ENCODE measurements at places on chromosomes 5 and 9.

GRCh38 chr9:131517761-131518190, 13.3 kb downstream of the UCK1 start:
- no peak for DNase-seq

DNA sequence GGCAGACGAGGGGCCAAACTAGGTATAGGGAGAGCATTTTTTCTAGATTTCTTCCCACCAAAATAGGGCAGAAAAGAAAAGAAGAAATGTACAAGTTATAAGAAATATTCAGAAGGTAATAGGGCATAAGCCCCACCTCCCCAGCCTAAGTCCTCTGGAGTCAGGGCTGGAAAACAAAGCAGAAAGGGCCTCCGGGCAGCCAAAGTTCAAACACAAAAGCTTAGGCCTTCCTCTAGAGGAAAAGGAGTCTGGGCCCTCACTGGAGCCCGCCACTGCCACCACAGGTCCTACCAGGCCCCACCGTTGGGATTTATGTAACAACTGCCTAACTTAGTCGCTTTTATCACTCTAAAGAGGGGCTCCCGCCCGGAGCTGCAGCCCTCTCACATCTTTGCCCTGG, 27.6 kb downstream of the TBC1D2 start:
- no peak for DNase-seq

- no peak for DNase-seq
Measured at GRCh38 chr5:135060021-135060420, 26.0 kb upstream of the PITX1 start.

GRCh38 chr9:21252721-21253547, 13.1 kb upstream of the IFNA14 start:
- peak; percentile 64 for DNase-seq

GRCh38 chr5:93461756-93462155, 119.3 kb downstream of the NR2F1-AS1 start:
- DNase-seq = peak; percentile 52

- no peak for DNase-seq
Measured at GRCh38 chr5:83723031-83723430, 2.4 kb upstream of the HAPLN1 start.

DNA sequence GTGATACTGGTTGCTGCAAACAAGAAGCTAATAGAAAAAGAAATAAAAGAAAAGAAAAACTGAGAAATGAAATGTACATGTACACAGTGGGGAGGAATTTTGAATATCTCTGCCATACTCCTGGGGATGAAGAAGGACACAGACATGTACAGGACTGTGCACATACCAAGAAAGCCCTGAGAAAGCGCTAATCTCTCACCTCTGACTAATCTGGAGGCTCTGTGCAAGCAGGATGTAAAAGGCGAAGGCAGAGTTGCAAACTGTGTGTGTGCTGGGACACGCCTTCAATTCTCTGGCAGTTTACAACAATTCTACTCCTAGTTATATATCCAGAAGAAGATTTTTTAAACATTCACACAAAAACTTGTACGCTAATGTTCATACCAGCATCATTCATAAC, 211.4 kb downstream of the KIAA0825 start:
- DNase-seq = no peak

DNA sequence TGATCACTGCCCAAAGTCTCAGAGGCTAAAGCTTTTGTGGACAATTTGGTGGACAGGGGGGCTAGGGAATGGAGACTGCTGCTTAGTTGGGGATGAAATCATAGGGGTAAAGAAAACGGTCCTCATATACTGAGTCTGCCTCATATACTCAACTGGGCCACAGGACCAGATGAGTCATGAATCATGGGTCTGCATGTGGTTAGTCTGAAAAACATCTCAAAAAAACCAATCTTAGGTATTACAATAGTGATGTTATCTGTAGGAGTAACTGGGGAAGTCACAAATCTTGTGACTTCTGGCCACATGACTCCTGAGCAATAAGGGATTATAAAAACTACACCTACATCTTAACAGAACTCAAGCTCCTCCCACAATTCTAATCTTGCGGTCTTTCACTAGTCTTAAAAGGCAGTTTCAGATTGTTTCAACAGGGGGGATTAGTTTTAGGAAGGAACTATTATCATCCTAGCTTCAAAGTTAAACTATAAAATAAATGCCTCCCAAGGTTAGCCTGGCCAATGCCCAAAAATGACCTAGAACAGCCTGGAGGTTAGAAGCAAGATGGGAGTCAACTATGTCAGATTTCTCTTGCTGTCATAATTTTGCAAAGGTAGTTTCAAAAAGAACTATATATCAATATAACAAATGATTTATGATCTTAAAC, 17.5 kb downstream of the TMEM161B start:
- no peak for DNase-seq

DNA sequence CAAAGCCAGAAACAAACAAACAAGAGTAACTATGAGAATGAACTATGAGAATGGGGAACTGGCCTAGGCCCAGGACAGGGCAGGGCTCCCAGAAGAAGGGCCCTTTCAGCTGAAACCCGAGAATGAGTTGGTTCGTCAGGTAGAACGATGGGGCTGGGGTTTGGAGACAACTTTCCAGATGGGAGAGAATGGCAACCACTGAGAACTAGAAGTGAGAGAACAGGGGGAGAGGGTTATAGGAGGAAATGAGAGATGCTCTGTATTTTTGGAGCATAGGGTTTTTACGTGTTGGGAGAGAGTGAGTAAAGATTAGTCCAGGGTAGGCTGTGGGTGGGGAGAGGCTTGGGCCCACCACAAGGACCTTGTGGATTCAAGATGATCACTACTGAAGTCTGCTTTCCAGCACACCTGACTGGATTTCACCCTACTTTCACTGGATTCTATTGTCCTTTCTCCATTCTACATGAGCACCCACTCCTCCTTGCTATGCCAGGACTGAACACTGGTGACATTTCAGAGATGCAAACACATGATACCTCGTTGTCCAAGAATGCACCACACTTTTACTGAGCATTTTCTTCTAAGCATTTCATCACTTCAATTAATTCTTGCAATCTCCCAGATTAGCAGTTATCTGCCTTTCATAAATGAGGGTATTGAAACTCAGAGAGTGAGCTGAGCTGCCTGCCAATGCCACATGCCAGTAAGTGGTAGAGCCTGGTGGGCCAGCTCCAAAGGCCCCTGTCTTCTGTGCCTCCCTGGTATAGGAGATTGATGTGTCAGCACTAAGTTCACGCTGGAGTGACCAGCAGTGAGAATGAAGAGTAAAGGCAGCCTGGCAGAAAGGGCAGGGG, 3.2 kb upstream of the TMEM268 start:
- DNase-seq = peak; percentile 13

- peak; percentile 70 for DNase-seq
Measured at GRCh38 chr9:18542837-18543405, 69.0 kb downstream of the ADAMTSL1 start.

- DNase-seq = peak; percentile 22
Measured at GRCh38 chr5:92580814-92581213, 1000.2 kb downstream of the NR2F1-AS1 start.

- peak; percentile 86 for DNase-seq
Measured at GRCh38 chr5:67315082-67315989, 118.7 kb upstream of the CD180 start.

DNA sequence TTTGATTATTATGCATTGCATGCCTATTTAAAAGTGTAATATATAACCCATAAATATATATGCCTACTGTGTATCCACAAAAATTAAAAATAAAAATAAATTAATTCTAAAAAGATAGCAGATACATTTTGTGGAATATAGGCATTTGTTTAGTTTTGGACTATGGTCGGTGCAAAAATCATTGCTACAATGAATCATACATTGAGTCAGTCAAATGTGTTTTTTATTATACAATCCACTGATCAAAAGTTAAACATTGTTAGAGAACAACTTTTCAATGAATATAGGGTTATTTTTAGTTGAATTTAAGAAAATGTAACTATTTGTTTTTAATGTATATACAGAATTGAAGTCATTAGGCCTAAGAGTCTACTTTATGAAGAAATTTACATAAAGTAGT, 885.9 kb downstream of the EFNA5 start:
- DNase-seq = no peak

DNA sequence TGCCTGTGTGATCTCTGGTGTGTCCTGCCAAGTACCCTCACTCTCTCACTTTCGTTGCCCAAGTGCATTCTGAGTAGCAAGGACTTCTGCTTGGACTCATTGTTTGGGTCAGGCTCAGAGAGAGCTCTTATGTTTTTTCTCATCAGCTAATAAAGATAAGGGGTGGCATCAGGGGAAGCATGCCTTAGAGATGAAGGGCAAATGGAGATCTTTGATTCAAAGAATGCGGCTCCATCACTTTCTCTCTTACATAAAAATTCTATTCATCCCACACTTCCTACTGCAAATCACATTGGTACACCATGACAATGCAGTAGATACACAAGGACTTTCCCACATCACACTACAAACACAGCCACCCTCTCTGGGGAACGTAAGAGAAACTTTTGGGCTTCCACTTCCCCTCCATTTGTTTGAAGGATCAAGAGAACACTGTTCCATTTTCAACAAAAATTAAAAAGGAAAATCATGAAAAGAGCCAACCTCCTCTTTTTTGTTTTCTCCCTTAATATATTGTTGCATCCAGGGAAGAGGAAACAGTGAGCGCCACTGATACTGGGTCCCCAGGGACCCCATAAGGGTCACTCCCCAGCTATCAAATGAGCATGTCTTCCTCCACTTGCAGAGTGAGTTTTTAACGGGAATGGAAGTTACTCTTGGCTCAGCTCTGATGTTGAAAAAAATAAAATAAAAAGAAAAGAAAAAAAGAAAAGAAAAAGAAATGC, 73.0 kb downstream of the ZNF366 start:
- no peak for DNase-seq

GRCh38 chr9:93437996-93438395, 13.5 kb upstream of the FAM120A start:
- DNase-seq = no peak

DNA sequence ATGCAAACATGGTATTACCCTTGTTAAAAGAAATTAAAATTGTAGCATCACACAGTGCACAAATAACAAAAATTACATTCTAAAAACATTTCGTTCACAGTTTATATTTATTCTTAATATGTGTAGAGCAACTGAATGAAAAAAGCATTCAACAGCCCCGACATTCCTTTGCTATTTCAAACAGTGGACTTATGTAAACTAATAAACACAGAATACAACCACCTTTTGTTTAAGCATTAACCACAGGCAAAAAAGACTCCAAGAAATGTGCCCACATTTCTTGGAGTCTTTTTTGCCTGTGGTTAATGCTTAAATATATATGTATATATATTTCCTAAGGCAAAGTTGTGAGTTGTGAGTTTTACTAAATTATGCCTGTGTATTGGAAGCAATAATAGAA, 532.5 kb upstream of the DAP start:
- no peak for DNase-seq

GRCh38 chr9:22512495-22512894, 65.9 kb downstream of the DMRTA1 start:
- no peak for DNase-seq

GRCh38 chr5:2282893-2283292, 400.2 kb upstream of the IRX4 start:
- no peak for DNase-seq

DNA sequence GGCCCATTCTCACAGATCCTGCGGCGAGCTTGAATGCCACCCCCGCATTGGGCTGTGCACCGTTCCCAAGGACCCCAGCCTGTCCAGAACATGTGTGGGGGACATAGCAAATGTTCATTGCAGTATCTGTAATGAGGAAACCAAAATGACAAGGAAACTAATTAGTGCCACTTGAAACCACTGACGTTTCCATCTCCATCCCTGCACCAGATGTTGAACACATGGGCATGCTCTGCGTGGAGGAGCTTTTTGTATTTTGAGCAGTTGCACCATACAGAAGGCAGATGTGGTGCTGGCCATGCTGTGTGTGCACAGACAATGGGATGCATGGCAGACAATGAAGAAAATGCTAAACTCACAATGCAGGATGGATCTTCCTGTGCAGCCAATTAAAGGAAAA, 437.7 kb downstream of the SEMA5A start:
- peak; percentile 28 for DNase-seq

DNA sequence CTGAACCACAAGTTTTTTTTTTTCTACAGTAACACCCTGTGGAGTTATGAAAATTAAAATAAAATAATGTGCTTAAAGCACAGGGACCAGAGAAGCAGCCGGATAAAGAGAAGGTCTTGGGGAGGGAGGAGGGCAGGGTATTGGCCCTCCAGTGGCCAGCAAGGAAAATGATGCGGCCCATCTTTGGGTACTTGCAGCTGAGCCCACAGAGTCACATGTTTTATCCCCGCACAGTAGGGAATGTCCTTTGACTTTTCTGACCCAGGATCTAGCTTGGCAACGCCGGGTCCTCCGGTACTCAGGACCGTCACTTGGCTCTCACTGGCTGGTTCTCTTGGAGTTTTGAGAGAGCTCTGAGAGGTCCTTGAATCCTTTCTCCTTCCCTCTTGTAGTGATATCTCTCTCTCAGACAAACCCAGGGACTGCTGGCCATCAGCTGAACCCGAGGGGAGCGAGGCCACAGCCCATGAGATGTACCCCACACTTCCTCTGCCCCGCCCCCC, 35.3 kb upstream of the HSPA9 start:
- peak; percentile 16 for DNase-seq

GRCh38 chr5:132999246-132999645, 27.1 kb downstream of the ZCCHC10 start:
- no peak for DNase-seq

DNA sequence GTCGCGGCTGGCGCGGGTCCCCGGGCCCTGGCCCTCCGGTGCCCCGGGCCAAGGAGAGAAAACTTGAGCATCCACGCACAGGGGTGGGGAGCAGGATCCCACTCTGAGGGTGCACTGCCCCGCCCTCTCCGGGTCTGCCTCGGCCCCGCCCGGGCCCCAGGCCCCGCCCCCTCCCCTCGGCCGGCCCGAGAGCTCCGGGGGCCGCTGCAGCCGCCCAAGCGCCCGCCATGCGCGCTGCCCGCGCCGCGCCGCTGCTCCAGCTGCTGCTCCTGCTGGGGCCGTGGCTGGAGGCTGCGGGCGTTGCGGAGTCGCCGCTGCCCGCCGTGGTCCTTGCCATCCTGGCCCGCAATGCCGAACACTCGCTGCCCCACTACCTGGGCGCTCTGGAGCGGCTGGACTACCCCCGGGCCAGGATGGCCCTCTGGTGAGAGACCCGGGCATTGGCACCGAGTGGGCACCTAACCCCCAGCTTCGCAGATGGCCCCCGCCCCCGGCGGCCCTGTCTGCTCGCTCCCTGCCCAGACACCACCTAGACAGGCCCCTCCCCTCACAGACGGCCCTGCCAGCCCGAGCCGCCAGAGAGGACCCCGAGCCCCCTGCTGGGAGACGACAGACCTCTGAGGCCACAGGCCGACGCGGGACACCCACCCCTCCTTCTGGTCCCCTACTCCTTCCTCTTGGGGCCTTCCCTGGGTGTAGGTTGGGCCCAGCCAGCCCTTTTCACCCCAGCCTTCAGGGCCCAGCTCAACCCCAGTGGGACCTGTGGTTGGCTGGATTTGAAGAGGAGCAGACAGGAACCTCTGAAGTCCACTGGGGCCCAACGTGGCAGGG, at the start of gene CERCAM:
Gene CERCAM, plus strand, starts transcription at position 207 of the 831 bp plus-strand sequence. Its CDS starts 21 bp downstream, at position 228.
- peak; percentile 83 for DNase-seq

- no peak for DNase-seq
Measured at GRCh38 chr9:131884222-131884621, 144.3 kb upstream of the RAPGEF1 start.

Data from GM23248 (cell line).